Hindlimb muscle (tissue), 1 donor: ENCODE measurements at places on chromosomes 1 and 21. TPM values are rescaled to one million over a fixed set of nuclear protein-coding genes. Genes with fewer than 3 reads are reported as not detected.

GRCh38 chr1:160130939-160131338 is 15.4 kb downstream of the ATP1A2 start:
- no peak for DNase-seq

DNA sequence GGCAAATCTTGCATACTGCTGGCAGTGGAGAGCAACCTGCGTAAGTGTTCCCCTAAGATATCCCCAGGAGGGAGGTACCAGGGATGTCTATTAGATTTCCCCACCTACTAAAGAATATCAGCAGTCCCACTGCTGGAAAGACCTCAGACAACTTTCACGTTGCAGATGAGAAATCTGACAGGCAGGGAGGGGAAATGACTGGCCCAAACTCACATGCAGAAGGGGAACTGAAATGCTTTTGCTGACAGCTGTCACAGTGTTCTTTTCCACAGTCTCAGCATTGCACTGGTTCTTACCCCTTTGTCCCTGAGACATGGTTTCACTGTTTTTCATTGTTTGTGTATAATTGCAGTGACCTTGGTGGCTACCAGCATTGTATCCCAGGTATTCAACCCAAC is 84.8 kb upstream of the ATP1A1 start:
- DNase-seq = no peak

GRCh38 chr1:59379371-59379728 is 82.5 kb downstream of the FGGY start:
- DNase-seq = no peak

DNA sequence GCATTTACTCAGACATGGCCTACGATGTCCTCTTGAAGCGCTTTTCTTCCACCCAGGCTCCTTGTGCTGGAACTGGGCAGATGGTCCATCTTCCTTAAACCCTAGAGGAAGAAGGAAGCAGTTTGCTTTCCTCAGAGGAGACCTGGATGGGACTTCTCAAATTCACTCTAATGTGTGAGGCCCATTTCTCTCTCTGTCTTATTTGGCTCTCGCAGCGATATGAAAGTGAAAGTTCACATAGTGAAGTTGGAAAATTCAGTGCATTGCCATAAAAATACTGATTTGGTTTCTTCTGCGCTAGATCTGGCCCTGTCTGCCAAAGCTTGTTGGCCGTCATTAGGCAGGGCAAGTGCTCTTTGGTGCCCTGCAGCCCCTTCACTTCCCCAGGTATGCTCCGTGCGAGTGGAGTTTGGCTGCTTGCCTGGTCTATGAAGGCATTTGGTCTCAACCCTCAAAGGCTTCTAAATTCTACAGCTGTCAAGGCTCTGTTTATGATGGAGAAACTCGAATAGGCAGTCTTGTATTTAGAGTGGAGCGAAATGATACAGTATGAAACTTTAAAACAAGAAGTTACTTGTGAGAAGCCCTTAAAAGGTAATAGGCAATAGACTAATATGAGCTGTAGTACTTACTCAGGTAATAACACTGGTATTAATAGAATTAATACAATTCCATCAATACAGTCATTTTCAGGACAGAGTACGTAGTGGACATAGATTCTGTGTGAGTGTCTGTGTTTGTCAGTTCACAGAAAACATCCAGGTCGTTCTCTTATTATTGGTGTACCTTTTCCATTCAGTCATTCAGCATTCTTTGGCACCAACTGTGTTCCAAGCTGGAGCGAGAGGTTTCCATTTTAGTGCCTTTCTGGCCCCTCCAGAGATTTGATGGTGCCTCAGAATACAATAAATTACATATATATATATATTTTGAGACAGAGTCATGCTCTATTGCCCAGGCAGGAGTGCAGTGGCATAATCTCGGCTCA is 20.5 kb downstream of the SZRD1 start:
- peak; percentile 64 for DNase-seq

- no peak for DNase-seq
Measured at GRCh38 chr1:6083801-6084446, 38.2 kb downstream of the KCNAB2 start.

GRCh38 chr1:27863538-27863915 is 8.8 kb upstream of the THEMIS2 start:
- no peak for DNase-seq

DNA sequence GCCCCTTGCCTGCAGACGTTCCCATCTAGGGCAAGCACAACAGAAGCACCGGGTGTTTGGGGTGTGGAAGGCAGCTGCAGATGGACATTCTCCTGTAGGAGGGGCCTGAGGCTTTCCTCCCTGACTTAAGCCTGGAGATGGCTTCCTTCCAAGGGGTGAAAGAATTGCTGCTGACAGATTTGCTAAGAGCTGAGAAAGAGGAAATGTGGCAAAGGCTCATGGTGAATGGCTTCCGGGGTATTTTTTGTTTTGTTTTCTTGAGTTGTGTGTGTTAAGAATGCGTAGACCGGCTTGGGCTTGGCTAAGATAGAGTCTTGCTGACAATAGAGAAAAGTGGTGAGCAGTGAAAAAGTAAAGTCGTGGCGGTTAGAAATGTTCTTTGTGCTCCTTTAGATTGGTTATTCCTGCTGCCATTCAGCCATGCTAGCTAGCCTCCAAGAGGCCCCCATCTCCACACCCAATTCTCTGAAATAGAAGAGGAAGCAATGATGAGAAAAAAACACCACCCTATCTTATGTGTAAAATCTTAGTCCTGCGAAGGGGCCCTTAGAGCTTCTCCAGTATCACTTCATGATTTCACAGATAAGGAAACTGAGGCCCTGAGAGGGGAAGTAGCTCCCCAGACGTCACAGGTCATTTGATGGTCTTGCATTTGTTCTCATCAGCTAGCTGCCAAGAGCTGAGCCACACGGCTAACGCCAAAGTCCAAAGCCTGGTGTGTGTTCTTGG is 36.9 kb downstream of the EIF2D start:
- peak; percentile 68 for DNase-seq

GRCh38 chr1:168509210-168509609 is 34.6 kb downstream of the XCL2 start:
- DNase-seq = no peak

GRCh38 chr1:7177438-7178146 is 392.3 kb downstream of the CAMTA1 start:
- DNase-seq = no peak

- DNase-seq = no peak
Measured at GRCh38 chr1:154663471-154664060, 55.6 kb upstream of the ADAR start.

DNA sequence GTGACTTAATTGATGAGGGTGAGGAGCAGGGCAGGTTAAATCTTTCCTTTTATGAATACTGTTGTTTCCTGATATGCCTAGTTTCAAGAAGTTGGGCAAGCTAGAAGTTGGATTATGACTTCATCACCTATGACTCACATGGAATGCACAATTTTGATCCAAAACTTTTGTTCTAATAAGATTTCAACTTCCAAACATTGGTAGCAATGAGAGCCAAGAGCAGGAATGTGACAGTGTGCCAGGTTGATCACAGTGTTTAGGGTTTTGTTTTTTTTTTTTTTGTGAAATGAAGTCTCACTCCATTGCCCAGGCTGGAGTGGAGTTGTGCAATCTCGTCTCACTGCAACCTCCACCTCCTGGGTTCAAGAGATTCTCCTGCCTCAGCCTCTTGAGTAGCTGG is 349.4 kb downstream of the DUSP10 start:
- DNase-seq = no peak

- no peak for DNase-seq
Measured at GRCh38 chr21:34781526-34781925, 112.7 kb downstream of the CLIC6 start.

DNA sequence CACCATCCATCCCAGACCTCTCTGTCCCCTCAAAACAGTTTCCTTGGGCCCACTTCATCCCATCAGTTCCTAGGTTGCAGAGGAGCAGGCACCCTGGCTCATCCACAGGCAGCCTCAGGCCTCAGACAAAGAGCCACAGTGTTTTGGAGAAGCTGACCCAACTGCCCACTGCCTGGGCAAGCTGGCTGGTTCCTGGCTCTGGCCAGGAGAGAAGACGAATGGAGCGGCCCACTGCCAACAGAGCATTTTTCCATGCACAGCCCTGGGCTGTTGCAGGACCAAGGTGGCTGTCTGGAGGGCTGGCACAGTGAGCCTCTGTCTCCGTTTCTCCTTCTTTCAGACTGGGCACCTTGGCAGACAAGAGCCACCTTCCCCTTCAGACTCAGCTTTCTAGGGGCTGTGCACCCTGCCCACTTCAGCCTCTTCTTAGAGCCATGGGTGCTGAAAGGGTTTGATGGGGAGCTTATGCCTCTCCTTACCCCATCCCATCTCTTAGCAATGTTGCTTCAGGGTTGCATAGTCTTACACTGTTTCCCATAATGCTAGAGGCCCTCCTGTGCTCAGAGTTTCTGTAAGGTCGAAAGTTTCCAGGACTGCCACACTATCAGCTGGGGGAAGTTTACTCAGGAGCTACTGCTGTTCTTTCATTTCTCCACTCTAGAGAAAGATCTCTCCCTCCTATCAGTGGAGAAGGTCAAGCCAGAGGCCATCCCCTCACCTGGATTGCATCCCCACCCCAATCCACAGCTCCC is 973 bp downstream of the FMOD start:
- no peak for DNase-seq

- peak; percentile 85 for DNase-seq
Measured at GRCh38 chr1:156889802-156890580, 3.5 kb upstream of the PEAR1 start.

GRCh38 chr21:42049578-42050430 is 21.3 kb upstream of the UMODL1 start:
- DNase-seq = no peak

DNA sequence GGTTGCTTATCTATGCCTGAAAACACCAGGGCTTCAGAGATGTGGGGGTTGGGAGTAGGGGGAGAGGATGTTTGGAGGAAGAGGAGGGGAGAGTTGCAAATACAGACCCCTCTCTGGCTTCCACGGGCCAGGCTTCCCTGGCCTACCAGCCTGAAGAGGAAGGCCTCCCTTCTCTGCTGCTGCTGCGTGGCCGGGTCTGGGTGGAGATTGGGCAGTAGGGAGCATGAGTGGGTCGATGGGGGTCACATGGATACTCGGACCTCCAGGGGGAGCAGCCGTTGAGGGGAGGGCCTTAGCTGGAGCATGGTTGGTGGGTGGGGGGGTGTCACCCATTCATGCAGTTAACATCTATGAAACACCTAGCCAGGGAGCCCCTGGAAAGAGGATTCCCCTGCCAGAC is 1.5 kb downstream of the RORC start:
- DNase-seq = no peak

DNA sequence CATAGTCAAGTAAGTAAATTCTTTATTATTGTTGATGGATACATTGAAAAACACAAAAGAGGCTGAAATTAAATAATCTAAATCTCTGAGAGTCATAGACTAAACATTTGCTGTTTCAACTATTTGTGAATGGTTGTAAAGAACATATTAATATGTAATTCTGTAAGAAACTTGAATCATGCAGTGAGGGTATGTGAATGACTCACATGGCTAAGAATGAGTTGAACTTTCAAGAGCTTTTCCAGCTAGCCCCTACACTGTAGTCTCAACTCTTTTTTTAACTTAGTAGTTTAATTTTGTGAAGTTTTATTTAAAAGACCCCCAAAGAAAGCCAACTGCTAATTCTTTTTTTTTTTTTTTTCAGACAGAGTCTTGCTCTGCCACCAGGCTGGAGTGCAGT is 588.1 kb downstream of the DPYD start:
- DNase-seq = no peak

DNA sequence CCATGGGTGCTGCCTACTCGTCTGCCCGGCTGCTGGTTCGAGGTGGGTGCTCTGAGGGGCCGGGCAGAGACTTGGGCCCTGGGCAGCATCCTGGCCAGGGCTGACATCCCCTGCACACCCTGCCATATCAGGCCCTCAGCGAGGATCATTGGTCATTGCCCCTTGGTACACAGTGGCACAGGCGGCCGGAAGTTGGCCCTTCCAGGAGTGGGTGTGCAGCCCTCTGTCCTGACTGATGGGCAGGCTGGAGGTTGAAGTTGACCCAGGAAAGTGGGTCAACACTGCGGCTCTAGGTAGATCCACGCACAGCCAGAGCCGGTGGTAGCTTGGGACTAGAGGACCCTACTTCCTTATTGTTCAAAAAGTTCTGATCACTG is 72.9 kb downstream of the TRIM11 start:
- DNase-seq = no peak

DNA sequence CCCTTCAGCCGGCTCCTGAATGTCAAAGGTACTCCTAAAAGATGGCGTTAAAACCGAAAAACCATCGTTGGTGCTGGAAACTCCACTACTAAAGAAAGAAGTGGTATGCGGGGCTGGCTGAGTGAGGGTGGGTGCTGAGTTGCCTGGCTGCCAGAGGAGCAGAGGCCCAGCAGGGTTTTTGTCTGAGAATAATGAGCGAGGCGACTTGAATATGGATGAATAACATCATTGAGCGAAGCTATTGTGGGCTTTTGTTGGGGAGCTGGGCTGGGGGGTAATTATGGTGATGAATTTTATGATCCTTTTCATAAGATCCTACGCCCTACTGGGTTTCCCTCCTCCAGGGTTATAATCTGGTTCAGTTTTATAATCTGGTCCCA is 2.0 kb downstream of the PDPN start:
- no peak for DNase-seq

DNA sequence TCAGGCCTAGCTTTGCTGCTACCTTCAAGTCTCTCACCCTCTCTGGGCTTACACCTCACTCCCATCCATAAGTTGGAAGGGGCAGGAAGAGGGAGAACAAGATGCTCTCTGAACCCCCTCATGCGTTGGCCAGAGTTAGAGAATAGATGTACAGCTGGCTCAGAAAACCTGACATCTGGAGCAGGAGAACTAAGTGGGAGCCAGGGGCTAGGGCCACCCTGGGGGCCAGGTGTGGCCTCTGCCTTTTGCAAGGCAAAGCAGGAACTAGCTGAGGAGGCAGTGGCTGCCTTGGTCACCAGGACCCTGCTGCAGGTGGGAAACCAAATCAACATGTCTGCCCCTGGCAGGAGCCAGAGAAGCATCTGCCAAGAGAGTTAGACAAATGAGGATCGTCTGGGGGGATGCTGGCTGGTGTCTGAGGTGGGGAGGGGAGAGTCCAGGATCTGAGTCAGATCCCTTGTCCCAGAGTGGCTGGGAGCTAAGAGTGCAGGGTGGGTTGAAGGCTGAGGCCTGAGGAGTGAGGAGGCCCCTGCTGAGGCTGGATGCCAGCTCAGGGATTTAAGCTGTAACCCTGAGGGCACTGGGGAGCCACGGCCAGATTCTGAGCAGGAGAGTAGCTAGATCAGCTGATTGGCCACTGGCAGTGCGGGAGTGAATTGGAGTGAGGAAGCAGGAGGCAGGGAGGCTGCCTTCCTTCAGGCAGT is 115.0 kb downstream of the EPHB2 start:
- DNase-seq = no peak

Gene AADACL3
- polyA plus RNA-seq = not detected

Gene RHBDL2
- polyA plus RNA-seq = 0.76 TPM

Gene ITSN1
- polyA plus RNA-seq = 34.1 TPM

Gene OR2AK2
- polyA plus RNA-seq = not detected

Gene HES5
- 0.40 TPM for polyA plus RNA-seq

Gene PODN
- 8.5 TPM for polyA plus RNA-seq

Gene PADI3
- polyA plus RNA-seq = not detected

Gene HMGN2
- polyA plus RNA-seq = 611 TPM
